ENCODE measurements at places on chromosomes 5 and 9. TPM values are rescaled to one million over a fixed set of nuclear protein-coding genes. Genes with fewer than 3 reads are reported as not detected.

GRCh38 chr9:35042081-35042604 lies 30.3 kb downstream of the VCP start:
- DNase-seq = no peak
- H3K27ac ChIP-seq = peak overlapping the region; percentile 50
- H3K4me1 ChIP-seq = no peaks in the 10 kb centered on the region
- H3K36me3 ChIP-seq = peaks cover 24% of the 10 kb centered on the region

GRCh38 chr9:116461632-116462031 lies 225.5 kb upstream of the TRIM32 start:
- no peak overlapping the region for H3K27ac ChIP-seq
- DNase-seq = no peak
- no peaks in the 10 kb centered on the region for H3K36me3 ChIP-seq
- H3K4me1 ChIP-seq = no peaks in the 10 kb centered on the region
- no peak overlapping the region for H3K4me3 ChIP-seq

GRCh38 chr5:102998224-102998623 lies 121.7 kb downstream of the GIN1 start:
- no peaks in the 10 kb centered on the region for H3K36me3 ChIP-seq
- H3K4me1 ChIP-seq = no peaks in the 10 kb centered on the region
- no peak overlapping the region for H3K27ac ChIP-seq

DNA sequence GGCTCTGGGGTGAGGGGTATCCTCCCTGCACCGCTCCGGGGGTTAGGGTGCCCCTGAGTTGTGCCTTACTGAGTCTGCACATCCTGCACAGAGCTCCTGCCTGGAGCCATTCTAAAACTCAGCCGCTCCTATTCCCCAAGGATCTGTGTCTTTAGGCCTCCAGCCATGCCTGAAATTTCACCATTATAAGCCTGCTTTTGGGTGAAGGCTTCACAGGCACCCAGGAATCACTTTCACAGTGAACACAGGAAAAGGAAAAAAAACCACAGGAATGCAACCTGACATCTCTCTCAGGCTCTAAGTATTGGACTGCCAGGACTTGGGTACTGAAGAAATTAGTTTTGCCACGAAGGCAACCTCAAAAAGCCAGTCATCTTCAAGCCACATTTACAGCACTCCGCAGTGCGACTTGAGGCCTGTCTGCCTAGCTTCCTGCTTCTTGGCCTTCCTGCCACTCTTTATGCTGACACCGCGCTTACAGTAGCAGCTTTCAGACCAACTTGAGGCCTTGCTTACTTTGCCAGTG lies 30.9 kb downstream of the GALNT10 start:
- H3K4me3 ChIP-seq = no peak overlapping the region
- H3K4me1 ChIP-seq = peaks cover 27% of the 10 kb centered on the region
- peak overlapping the region; percentile 82 for H3K27ac ChIP-seq
- H3K36me3 ChIP-seq = peaks cover 31% of the 10 kb centered on the region
- H3K27me3 ChIP-seq = no peaks in the 10 kb centered on the region
- DNase-seq = no peak

GRCh38 chr5:142500227-142500905 lies 175.5 kb upstream of the SPRY4 start:
- no peak overlapping the region for H3K4me3 ChIP-seq
- H3K27ac ChIP-seq = no peak overlapping the region
- no peaks in the 10 kb centered on the region for H3K36me3 ChIP-seq
- H3K27me3 ChIP-seq = peaks cover 8% of the 10 kb centered on the region
- no peak for DNase-seq
- no peaks in the 10 kb centered on the region for H3K4me1 ChIP-seq

GRCh38 chr5:157159209-157159751 lies 6.8 kb downstream of the GARIN3 start:
- no peaks in the 10 kb centered on the region for H3K27me3 ChIP-seq
- no peak overlapping the region for H3K27ac ChIP-seq
- no peaks in the 10 kb centered on the region for H3K4me1 ChIP-seq
- H3K4me3 ChIP-seq = no peak overlapping the region
- no peaks in the 10 kb centered on the region for H3K36me3 ChIP-seq

DNA sequence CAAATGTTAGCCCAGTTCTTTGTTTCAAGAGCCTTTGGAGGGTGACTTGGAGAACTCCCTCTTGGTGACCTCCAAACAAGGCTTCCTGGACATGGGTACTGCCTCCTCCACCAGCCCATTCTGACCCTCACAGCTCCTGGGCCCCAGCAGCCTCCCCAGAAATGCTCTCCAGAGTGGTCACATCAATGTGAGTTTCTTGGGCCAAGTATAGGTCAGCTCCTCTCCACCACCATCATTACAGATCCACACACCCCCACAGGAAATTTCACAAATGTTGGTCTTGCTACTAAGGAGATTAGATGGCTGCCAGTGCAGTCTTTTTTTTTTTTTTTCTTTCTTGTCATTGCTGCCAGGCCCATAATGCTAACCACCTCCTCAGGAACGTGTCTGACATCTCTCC lies 410.7 kb downstream of the DTWD2 start:
- H3K4me1 ChIP-seq = no peaks in the 10 kb centered on the region
- H3K27ac ChIP-seq = no peak overlapping the region
- no peaks in the 10 kb centered on the region for H3K36me3 ChIP-seq
- no peak overlapping the region for H3K4me3 ChIP-seq
- peaks cover 2% of the 10 kb centered on the region for H3K27me3 ChIP-seq

GRCh38 chr5:167152561-167152960 lies 1138.9 kb upstream of the WWC1 start:
- H3K4me1 ChIP-seq = no peaks in the 10 kb centered on the region
- no peak for DNase-seq
- no peaks in the 10 kb centered on the region for H3K27me3 ChIP-seq
- H3K4me3 ChIP-seq = no peak overlapping the region
- H3K36me3 ChIP-seq = no peaks in the 10 kb centered on the region

GRCh38 chr5:149273950-149274349 lies 2.3 kb downstream of the AFAP1L1 start:
- peak overlapping the region; percentile 19 for H3K4me3 ChIP-seq
- peaks cover 50% of the 10 kb centered on the region for H3K27me3 ChIP-seq
- peaks cover 3% of the 10 kb centered on the region for H3K36me3 ChIP-seq
- no peak overlapping the region for H3K27ac ChIP-seq

DNA sequence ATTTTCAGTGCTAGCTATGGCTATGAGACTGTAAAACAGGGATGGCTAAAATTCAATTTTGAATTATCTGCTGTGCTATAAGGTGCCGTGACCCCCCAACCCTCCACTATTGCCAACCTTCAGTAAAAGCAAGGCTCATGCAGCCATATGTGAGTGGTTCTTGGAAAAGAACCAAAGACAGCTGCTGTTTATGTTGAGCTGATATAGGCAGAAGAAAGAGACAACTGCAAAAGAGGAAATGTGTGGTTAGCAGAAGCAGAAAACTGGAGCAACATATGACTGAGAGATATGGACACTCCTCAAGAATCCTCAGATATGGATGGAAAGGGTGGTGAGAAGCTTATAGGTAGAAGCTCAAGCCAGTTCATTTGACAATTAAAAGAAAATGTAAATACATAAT lies 200.3 kb downstream of the TLE1 start:
- no peak overlapping the region for H3K27ac ChIP-seq
- H3K4me3 ChIP-seq = no peak overlapping the region
- H3K27me3 ChIP-seq = no peaks in the 10 kb centered on the region
- no peaks in the 10 kb centered on the region for H3K36me3 ChIP-seq

DNA sequence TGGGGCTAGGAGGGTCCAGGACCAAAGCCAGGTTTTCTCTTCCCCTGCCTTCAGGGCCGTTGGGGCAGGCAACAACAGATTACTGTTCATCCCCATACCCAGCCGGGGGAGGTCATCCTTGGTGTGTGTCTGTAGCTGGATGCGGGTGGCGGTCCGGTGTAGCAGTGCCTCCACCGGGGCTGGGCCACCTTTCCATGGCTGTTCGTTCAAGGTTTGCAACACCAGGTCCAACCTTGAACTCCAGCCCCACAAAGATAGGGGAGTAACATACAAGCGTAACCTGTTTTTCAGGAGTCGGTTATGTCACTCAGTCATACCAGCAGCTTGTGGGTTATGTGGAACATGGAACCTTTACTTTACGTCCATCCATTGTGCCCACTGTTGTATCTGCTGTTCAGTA lies 58.5 kb upstream of the FAM120A start:
- no peak for DNase-seq
- H3K4me1 ChIP-seq = no peaks in the 10 kb centered on the region
- H3K36me3 ChIP-seq = no peaks in the 10 kb centered on the region
- peaks cover 7% of the 10 kb centered on the region for H3K27me3 ChIP-seq
- H3K27ac ChIP-seq = no peak overlapping the region
- no peak overlapping the region for H3K4me3 ChIP-seq

DNA sequence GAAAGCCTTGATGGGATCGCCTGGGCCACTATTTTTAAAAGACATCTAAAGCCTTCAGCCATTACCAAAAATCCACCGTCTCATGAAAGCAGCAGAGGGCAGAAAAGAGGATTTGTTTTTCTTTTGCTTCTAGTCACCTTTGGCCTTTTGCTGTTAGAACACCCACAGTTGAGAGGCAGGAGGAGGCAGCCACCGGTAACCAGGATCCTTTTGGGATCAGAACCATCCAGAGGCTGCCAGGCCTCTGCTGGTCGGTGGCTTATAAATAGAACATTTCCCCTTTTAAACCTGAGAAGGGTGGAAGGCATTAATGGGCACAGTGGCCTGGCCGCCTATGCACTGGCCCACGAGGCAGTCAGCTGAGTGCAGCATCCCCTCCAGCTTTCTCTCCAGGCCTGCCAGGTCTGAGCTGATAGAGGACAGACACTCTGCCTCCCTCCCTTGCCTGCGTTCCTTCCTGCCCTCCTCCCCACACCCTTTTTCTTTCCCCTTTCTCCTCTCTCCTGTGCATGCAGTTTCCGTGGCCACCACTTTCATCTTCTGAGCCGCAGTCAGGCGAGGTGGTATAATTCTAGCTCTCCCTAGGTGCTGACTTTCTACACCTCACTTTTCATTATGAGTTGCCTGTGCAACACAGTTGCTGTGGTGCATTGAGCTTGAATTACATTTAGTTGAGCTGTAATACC lies 253.4 kb downstream of the ARHGAP26 start:
- no peak overlapping the region for H3K4me3 ChIP-seq
- H3K36me3 ChIP-seq = no peaks in the 10 kb centered on the region
- H3K27me3 ChIP-seq = no peaks in the 10 kb centered on the region
- H3K27ac ChIP-seq = no peak overlapping the region

DNA sequence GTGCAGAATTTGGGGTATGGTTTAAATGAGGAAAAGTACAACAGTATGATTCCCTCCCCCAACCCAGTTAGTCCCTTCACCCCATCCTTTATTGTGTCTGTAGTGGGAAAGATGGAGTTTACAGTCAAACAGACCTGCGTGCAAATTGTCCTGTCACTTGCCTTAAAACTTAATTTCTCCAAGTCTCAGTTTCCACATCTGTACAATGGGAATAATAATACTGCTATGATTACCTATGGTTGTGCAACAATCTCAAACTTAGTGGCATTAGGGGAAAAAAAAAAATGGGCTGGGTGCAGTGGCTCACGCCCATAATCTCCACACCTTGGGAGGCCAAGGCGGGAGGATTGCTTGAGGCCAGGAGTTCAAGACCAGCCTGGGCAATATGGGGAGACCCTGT lies 35.8 kb upstream of the CTNNA1 start:
- no peak overlapping the region for H3K4me3 ChIP-seq
- DNase-seq = no peak
- no peak overlapping the region for H3K27ac ChIP-seq
- H3K4me1 ChIP-seq = no peaks in the 10 kb centered on the region
- no peaks in the 10 kb centered on the region for H3K36me3 ChIP-seq
- peaks cover 6% of the 10 kb centered on the region for H3K27me3 ChIP-seq

GRCh38 chr9:97858393-97858713 lies 5.3 kb downstream of the FOXE1 start:
- DNase-seq = no peak
- peaks cover 16% of the 10 kb centered on the region for H3K4me1 ChIP-seq
- H3K36me3 ChIP-seq = no peaks in the 10 kb centered on the region
- H3K27ac ChIP-seq = no peak overlapping the region
- H3K4me3 ChIP-seq = no peak overlapping the region
- H3K27me3 ChIP-seq = peaks cover 65% of the 10 kb centered on the region

DNA sequence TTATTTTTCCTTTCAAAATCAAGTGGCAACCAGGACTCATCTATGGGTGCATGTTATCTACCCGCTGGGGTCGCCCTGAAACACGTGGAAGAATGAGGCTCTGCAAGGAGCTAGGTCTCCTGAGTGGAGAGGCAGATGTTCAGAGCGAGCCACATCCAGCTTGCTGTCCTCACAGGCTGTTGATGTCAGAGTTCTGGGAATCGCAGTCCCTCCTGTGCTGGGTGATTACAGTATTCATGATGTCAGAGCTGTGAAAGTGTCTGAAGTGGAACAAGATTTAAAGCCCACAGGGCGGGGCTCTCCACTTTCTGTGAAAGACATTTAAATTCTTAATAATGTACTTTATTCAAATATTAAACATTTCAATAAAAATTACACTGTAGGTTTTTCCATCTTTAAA lies 24.4 kb upstream of the LMX1B start:
- H3K36me3 ChIP-seq = no peaks in the 10 kb centered on the region
- H3K27me3 ChIP-seq = peaks cover 46% of the 10 kb centered on the region
- no peak overlapping the region for H3K27ac ChIP-seq
- H3K4me3 ChIP-seq = no peak overlapping the region
- no peak for DNase-seq

GRCh38 chr5:172846677-172847076 lies 12.6 kb downstream of the ERGIC1 start:
- H3K27me3 ChIP-seq = no peaks in the 10 kb centered on the region
- peaks cover 25% of the 10 kb centered on the region for H3K36me3 ChIP-seq

GRCh38 chr9:97660847-97661246 lies 27.2 kb downstream of the NCBP1 start:
- peaks cover 9% of the 10 kb centered on the region for H3K4me1 ChIP-seq
- H3K36me3 ChIP-seq = peaks cover 89% of the 10 kb centered on the region
- no peak overlapping the region for H3K27ac ChIP-seq
- H3K27me3 ChIP-seq = no peaks in the 10 kb centered on the region

GRCh38 chr5:1545126-1545804 lies 21.5 kb upstream of the LPCAT1 start:
- no peak overlapping the region for H3K4me3 ChIP-seq
- DNase-seq = peak; percentile 1
- H3K27me3 ChIP-seq = peaks cover 3% of the 10 kb centered on the region
- peaks cover 11% of the 10 kb centered on the region for H3K4me1 ChIP-seq
- no peaks in the 10 kb centered on the region for H3K36me3 ChIP-seq

- H3K27me3 ChIP-seq = no peaks in the 10 kb centered on the region
- DNase-seq = no peak
- H3K4me3 ChIP-seq = no peak overlapping the region
Measured at GRCh38 chr9:35723908-35724307, 8.1 kb downstream of the TLN1 start.

DNA sequence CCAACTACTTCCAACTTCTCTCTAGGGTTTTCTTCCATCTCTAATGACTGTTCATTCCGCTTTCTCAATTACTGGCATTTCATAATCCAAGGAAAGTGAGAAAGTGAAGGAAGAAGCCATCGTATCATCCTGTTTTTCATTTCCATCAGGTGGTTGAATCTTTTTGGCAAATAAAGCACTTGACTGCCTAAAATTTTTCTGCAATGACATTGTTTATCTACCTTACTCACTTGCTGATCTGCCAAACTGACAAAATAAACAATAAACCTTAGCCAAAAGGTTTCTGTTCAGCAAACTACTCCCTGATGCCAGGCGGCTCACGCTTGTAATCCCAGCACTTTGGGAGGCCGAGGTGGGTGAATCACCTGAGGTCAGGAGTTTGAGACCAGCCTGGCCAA lies 18.4 kb downstream of the FNBP1 start:
- no peaks in the 10 kb centered on the region for H3K27me3 ChIP-seq
- no peak for DNase-seq

- H3K27ac ChIP-seq = no peak overlapping the region
- no peak overlapping the region for H3K4me3 ChIP-seq
- H3K27me3 ChIP-seq = no peaks in the 10 kb centered on the region
- DNase-seq = no peak
Measured at GRCh38 chr5:65086234-65086890, 317.6 kb downstream of the CWC27 start.

PSD2 gene
- total RNA-seq = not detected

OLFML2A gene
- total RNA-seq = 0.73 TPM

NLN gene
- total RNA-seq = 14.2 TPM

BARHL1 gene
- not detected for total RNA-seq

ADAMTS13 gene
- 1.9 TPM for total RNA-seq

ARHGEF28 gene
- total RNA-seq = not detected

Data from activated B cell treated with CpG ODN at 0.5 μM for 24 hours (primary cell).